ENCODE measurements at places on chromosomes 13 and 19. TPM values are rescaled to one million over a fixed set of nuclear protein-coding genes. Genes with fewer than 3 reads are reported as not detected.

DNA sequence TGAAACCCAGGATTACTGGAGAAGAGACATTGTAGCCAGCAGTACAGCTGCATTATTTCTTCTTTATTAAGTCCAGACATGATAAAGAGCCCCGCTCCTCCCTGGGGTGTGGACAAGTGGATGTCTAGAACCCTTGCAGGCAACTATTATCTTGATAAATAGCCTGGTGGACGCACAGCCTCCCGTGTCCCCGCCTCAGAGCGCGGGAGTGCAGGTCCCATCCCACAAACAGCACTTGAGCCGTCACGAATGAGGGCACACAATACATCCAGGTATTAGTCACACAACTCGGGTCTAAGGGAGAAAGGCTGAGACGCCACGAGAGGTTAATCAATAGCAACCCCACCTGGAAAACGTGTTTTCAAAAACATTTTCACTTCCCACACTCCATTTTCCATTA, 213.2 kb upstream of the SOX1 start:
- no peak for DNase-seq

DNA sequence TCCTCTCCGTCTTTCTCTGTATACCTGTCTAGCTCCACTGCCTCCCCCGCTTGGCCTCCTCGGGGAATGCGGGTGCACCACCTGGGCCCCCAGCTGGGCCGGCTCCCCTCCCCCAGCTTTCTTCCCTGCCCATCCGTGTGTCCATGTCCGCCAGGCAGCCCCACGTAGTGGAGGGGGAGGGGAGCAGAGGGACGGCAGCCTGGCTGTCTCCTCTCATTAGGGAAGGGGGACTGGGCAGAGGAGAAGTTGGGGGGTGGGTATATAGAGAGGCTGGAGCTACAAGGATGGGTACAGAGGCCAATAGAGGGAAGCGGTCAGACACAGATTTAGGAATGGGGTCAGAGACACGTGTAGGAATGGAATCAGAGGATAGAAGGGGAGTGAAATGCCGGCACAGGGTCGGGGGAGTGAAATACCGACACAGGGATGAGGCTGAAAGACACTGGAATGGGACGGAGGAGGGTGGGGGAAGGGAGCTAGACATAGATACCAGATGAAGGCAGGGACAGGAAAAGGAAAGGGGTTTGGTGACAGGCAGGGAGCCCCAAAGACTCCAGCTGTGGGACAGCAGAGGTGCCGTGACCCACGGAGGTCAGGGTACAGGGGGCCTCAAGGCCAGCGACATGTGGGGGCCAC, 2.8 kb downstream of the NECTIN2 start:
- DNase-seq, result no peak

DNA sequence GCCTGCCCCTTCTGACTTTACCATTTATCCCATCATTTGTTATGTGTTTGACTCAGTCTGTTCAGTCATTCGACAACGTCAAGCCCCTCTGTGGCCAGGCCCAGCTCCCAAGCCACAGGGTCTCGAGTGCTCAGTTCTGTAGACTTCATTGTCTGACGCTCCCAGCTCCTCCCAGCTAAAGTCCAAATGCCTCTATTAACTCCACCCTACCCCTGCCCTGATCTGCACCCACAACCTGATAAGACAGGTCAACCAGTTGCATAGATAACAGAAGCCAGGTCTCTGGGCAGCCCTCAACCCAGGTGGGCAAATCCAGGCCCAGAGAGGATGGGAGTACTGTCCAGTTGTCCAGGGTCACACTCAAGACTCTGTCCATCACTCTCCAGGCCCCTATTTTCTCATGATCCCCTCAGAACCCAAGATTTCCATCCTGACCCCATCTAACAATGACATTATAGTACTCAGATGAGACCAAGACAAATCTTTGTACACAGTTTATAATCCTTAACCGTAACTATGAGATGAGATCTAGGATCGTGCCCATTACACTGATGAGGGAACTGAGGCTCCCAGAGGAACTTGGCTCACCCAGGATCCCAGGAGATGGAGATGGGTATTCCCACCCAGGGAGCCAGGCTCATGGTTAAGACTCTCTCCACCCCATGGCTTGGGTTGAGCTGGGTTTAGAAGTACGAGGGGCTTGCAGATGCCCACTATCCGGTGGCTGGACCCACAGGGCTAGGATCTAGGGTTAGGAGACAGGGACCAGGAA, 1.1 kb downstream of the TM6SF2 start:
- DNase-seq, result no peak

DNA sequence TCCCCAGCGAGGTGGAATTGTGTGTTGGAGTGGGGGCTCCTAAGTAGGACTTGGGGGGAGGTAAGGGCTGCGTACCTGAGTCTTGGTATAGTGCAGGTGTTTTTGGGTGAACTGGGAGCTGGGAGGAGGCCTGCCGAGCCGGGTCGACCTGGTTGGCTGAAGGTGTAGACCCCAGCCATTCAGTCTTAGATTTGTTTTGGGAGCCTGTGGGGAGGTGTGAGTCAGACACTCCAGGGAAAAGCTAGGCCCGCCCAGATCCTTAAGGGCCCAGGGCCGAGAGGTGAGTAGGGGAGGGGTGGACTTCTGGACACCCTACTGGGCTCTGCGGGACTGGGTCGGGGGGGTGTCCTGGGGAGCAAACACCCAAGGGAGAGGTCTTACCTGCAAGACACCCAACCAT, 935 bp downstream of the CRB3 start:
- no peak for DNase-seq

Gene ALOX5AP
- 0.25 TPM for total RNA-seq

Gene UPK1A
- 1.8 TPM for total RNA-seq

Gene ZNF536
- total RNA-seq, result 9.2 TPM

Gene PLK5
- total RNA-seq, result 0.38 TPM

Gene ZNF724
- 11.7 TPM for total RNA-seq
